H9 (cell line): ENCODE measurements at places on chromosomes 16 and 17. TPM values are rescaled to one million over a fixed set of nuclear protein-coding genes. Genes with fewer than 3 reads are reported as not detected.

CFAP119 gene
- total RNA-seq = 5.4 and 7.4 TPM in 2 replicates

SRCAP gene
- 63.1 and 65.5 TPM in 2 replicates for total RNA-seq

CDH8 gene
- total RNA-seq = 7.4 and 12.0 TPM in 2 replicates

MYH1 gene
- total RNA-seq = not detected in 2 replicates

PPP1R27 gene
- 0.15 and 0.22 TPM in 2 replicates for total RNA-seq

STAC2 gene
- 1.5 and 2.5 TPM in 2 replicates for total RNA-seq

HBA2 gene
- 4.3 TPM in 1 of 2 replicates, not detected in the other for total RNA-seq

CLEC18C gene
- total RNA-seq = 0.11 TPM in 1 of 2 replicates, not detected in the other

- no peak for DNase-seq
Observed at GRCh38 chr17:57033296-57033695, 51.8 kb upstream of the AKAP1 start.

GRCh38 chr17:75941442-75941819, 589 bp upstream of the FBF1 start:
- DNase-seq = no peak

GRCh38 chr17:53227514-53227913, 595.2 kb upstream of the KIF2B start:
- DNase-seq = no peak

DNA sequence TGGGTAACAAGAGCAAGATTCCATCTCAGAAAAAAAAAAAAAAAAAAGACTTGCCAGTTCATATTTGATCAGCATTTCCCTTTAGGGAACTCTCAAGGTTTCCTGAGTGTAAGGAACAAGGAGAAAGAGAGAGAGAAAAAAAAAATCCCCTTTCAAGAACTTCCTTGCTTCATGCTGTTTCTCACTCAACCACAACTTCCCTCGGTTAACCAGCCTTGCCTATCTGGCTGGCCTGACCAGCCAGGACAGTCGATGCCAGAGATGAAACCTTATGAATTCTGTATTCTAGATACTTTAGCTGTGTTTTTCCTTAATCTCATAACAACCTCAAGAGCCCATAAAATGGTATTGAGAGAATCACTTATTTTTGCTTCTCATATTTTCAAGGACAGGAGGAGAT, 2.6 kb upstream of the N4BP1 start:
- DNase-seq = no peak

DNA sequence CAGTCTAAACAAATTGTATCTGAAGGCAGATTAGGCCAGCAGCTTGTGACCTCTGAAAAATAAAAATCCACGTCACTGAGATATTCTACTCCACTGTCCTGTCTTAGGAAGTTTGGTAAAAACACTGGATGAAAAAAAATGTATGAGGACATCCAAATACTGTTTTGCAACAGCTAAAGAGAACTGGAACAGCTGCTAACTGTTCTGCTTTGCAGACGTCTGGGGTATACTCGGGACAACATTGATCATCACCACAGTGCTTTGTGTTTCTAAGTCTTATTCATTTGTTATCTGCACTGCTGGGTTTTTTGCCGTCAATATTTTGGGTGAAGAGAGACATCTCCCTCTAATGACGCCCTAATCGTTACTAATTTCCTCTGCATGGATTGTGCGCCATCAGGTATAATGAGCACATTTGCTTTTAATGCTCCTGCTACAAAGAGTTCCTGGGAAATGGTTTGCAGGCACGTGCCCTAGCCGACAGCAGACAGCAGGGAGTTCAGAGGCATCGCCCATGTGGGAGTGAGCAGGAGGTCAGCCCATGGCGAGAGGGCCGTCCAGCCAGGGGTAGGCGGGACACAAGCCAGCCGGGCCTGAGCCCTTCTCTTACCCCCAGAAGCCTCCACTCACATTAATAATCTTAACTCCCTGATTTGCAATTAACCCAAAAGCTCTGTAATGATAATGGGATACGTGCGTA, 87.0 kb downstream of the CBLN1 start:
- DNase-seq = no peak

- DNase-seq = no peak
Observed at GRCh38 chr17:3167574-3167973, 29.7 kb upstream of the OR1A2 start.

GRCh38 chr17:41171886-41172285, 3.9 kb upstream of the KRTAP4-3 start:
- DNase-seq = no peak

- no peak for DNase-seq
Observed at GRCh38 chr17:9979463-9979995, 74.5 kb upstream of the RCVRN start.

GRCh38 chr17:32688221-32688620, 188.7 kb downstream of the MYO1D start:
- no peak for DNase-seq

DNA sequence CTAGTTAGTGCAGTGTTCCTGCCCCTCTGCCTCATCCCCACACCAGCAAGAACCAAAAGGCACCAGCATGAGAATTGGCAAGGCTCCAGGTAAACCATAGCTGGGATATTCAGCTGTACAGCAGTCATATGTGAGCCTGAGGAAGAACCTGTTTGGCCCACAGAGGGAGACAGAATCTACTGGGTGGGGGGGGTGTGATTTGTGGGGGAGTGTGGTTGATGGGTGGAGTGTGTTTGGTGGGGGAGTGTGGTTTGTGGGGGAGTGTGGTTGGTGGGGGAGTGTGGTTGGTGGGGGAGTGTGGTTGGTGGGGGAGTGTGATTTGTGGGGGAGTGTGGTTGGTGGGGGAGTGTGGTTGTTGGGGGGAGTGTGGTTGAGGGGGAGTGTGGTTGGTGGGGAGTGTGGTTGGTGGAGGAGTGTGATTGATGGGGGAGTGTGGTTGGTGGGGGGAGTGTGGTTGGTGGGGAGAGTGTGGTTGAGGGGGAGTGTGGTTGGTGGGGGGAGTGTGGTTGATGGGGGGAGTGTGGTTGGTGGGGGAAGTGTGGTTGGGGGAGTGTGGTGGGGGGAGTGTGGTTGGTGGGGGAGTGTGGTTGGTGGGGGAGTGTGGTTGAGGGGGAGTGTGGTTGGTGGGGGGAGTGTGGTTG, 19.5 kb downstream of the MINK1 start:
- DNase-seq = no peak

DNA sequence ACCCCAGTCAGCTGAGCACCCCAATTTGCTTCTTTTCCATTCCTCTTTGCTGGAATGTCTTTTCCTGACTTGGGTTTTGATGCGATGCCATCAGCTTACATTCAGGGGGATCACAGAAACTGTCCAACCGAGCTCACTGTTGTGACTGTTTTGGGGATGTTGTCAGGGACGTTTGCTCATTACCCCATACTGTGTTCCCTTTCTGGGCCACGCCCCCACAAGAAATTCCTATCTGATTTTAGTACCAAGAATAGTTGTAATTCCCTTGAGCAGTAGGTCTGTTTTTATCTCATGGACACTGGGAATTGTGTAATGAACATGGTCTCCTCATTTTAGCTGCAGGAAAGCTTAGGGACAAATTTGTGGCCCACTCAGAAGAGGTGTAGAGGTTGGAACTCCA, 2.6 kb upstream of the NTN1 start:
- no peak for DNase-seq

- DNase-seq = no peak
Observed at GRCh38 chr16:16071631-16072244, 122.3 kb downstream of the ABCC1 start.

DNA sequence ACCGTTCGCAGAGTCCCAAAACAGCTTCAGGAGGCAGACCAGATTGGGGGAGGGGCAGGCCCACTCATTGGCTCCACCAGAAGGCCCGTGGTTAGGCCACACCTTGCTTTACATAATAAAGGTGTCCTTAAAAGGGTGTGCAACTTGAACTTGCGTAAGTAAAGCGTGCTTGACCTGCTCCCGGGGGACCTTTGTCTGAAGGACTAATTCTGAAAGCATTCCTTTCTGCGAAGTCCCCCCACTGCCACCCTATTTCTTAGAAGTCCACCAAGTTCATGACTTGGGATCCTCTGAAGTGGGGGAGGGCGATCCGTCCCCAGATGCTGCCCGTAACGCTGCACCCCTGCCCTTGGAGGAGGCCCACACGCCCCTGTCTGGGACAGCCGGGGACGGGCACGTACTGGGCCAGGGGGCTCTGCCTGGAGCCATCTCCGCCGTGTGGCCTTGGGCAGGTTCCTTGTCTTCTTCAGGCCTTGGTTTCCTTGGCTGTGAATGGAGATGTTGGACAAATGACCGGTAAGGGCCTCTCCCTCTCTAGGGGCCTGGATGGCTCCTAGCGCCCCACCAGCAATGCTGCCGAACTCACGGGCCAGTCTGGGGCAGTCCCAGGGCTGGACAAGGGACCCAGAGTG, 823 bp upstream of the ZNF469 start:
- DNase-seq = peak; percentile 72

DNA sequence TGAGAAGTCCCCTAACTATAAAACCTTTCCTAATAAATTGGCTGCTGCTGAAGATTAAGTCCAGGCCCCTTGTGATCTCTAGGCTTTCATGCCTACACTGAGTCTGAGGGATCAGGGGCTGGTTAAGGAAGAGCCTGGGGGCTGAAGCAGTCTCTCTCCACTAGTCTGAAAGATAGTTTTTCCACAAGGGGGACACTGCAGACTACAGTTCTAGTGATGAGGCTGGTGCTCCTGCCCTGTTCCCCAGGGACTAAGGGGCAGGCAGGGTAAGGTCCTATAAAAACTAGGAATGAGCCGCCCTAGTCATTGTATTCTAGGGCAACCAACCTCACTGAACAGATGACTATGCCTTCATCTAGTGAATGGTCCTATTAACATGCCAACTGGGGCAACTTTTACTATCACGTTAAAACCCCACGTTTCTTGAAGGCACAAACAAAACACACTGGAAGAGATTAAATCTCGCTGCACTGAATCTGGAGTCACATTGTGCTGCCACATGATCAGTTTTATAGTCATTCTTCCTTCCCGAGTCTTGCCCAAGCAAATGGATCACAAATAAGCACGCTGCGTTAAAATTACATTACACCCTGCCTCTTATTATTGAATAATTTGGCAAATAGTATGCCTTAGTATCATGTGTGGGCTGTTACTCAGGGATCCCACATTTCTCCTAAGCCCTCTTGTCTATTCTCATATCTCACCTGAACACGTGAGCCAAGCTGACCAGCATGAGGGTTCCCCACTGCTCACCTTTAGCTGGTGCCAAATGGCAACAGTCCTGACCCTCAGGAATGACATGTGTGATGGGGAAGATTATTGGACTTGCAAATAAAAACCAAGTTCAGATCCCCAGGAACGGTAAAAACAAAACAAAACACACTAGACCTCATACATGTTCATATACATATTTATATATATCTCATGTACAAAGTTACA, 95.4 kb upstream of the TOB1 start:
- DNase-seq = no peak

DNA sequence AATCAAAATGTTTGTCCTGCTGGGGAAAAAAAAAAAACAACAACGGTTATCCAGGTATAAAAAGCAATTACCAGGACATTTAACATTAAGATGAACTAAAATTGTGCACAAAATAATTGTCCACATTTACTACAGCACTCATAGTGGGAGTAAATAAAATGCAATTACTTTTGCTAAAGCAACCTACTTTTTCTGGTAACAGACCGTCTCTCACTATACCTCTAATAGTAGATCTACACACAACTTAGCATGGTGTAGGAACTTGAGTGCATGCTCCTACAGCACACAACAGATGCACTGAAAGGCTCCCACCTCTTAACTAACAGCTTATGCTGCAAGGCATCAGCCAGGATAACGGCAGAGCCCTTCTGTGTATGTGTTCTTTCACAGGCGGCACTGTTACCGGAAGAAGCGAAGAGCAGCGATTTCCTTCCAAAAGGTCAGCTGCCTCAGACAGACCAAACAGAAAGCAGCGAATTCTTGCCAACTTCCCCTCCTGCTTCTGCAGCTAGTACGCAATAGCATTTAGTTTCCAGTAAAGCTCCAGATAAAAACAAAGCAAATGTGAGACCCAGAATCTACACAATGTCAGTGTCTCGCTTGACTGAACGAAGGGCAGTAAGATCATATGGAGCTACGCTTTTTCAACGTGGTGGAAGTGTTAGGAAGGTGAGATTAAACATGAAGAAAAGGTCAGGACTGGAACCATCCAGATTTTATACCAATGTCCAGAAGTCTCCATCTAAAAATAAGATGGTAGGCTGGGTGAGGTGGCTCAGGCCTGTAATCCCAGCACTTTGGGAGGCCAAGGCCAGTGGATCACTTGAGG, 27.6 kb downstream of the STAT5B start:
- no peak for DNase-seq

GRCh38 chr16:57998486-57998885, 2.0 kb downstream of the ZNF319 start:
- DNase-seq = peak; percentile 81

- no peak for DNase-seq
Observed at GRCh38 chr16:1133271-1133670, 19.6 kb upstream of the CACNA1H start.

DNA sequence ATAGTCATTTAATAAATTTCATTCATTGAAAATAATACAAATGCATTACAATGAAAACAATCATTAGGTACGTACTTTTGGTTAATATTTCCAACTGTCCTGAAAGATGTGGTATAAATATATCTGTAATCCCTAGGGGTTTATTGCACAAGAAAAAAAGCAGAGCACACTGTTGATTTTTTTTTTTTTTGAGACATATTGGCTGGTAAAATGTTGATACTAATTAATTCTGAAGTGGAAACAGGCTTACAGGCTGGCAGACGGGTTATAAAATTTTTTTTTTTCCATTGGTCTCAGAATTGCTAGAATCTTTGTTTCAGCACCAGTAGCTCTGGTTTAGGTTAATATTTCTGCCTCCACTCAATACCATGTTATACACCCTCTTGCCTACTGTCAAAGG, 193.6 kb downstream of the MAP2K6 start:
- no peak for DNase-seq

DNA sequence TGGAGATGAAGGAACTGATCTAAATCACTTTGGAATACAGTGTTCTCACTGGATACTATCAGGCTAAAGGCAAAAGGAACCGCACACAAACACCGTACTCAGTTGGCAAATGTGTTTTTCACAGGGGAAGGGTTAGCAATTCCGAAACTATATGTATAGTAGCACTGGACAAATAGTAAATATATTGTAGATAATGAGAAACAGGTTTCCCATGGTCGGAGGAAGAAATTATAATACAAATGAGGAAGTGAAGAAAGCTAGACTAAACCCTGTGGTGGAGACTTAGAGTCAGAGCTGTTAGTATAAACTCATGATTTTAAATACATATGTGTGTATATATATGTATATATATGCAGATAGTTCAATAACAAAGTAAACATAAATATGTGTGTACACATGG, 414.1 kb upstream of the SALL1 start:
- DNase-seq = no peak

DNA sequence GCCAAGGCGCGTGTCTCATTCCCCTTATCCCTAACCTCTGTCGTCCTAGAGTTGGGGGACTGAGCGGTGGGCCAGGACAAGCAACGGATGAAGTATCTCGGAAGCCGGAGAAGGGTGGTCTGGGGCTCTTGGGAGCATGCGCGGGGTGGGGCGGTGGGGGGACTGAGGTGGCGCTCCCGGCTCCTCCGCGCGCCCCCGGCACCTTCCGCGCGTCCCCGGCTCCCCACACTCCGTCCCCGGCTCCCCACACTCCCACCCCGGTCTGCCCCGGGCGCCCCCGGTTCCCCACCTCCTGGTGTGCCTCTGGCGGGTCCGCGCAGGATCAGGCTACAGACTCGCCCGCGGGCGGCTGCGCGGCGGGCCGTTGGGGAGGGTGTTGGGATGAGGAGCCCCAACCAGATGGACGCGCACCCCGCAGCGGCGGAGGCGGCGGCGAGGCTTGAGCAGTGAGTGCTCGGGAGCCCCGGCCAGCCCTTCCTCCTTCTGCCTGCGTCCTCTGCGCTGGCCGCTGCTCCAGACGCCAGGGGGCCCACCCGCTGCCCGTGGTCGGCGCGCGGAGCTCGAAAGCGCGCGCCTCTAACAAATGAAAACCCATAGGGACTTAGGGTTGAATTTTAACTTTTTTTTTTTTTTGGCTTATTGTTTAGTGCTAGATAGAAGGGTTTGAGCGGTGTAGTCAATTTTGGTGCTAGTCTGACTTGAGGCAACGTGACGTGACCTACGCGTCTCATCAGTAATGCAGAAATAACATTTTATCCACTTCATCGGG, 5.6 kb upstream of the CRYM start:
- peak; percentile 86 for DNase-seq
